ENCODE measurements at places on chromosomes 6 and 20.

GRCh38 chr6:141210901-141211300, 921.8 kb upstream of the GJE1 start:
- no peak for DNase-seq

DNA sequence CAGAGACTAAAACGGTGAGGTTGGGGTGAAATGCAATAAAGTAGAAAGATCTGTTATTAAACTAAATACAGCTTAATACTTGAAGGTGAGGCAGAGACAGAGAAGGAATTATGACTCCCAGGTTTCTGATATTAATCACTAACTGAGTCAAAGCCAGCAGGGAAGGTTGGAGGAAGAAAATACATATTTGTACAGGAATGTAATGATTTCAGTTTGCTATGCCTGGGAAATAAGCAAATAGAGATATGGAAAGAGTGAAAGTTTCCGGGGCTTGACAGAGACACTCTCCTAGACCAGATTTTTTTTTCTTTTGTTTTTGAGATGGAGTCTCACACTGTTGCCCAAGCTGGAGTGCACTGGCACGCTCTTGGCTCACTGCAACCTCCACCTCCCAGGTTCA, 76.8 kb downstream of the PTPRK start:
- DNase-seq: no peak

DNA sequence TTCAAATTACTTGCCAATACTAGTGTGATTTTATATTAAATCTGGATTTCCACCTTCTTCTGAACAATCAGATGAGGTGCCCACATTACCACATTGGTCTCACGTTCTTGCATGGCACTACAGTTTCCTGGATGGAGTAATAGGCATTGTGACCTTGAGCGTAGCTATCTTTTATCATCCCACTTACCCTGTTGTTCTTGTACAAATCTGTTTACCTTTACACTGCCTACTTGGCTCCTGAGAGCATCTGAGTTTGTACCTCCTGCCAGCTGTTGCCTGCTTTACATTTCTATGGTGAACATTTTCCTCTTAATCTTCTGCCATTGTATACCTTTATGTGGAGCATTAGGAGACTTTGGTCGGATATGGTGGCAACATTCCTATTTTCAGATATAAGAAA, 90.7 kb downstream of the AKAP7 start:
- DNase-seq: no peak

GRCh38 chr6:45658958-45659357, 281.2 kb upstream of the SUPT3H start:
- DNase-seq: no peak

DNA sequence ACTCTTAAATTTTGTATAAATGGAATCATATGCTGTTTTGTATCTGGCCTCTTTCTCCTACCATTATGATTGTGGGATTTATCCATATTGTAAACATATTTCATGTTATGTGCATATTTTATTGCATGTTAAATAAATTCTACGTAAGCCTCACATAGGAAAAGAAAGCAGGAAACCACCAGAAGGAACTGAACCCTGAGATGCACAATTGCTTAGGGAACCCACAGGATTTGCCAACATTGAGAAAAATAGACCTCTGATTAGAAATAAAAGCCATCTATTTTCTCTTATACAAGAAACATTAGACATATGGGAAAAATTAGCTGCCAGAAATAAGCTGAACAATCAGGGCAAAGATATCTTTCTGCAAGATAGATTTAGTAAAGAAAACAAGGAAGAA, 111.2 kb upstream of the CARMIL1 start:
- no peak for DNase-seq

DNA sequence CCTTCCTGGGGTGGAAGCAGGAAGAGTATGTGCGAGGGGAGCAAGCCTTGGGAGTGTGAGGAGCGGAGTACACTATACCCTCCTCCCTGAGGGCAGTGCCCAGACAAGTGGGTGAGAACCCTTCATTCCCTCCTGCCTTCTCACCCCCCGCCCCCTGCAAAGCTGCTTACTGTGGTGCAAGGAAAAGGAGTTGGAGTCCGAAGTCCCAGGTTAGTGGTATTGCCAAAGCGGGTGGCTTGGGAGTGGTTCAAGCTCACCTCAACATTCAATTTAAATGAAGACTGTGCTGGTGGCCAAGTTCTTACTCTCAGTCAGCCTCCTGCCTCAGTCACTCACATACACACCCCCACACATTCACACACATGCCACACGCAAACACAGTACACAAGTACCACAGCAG, 74.7 kb upstream of the PRDM1 start:
- DNase-seq: no peak

GRCh38 chr6:75746221-75746620, 2.8 kb upstream of the MYO6 start:
- DNase-seq: no peak

DNA sequence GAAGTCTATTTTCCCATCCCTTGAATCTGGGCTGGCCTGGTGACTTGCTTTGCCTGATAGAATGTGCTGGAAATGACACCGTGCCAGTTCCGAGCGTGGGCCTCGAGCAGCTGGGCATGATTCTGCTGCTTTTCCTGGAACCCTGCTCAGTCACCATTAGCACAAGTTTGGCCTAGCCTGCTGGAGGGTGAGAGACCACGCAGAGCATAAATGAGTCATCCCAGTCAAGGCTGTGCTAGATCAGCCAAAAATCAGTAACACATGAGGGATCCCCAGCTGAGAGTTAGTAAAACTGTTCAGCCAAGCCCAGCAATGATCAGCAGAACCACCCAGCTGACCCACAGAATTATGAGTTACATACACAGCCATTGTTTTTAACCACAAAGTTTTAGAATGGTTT, 74.8 kb upstream of the TOP1 start:
- no peak for DNase-seq

GRCh38 chr6:115091461-115091860, 748.6 kb upstream of the HS3ST5 start:
- no peak for DNase-seq

Measured in left forelimb (tissue), 1 donor.